ENCODE measurements at places on chromosomes 3 and 15.

- DNase-seq, result no peak
Measured at GRCh38 chr3:126540342-126540849, 16.4 kb downstream of the CHST13 start.

DNA sequence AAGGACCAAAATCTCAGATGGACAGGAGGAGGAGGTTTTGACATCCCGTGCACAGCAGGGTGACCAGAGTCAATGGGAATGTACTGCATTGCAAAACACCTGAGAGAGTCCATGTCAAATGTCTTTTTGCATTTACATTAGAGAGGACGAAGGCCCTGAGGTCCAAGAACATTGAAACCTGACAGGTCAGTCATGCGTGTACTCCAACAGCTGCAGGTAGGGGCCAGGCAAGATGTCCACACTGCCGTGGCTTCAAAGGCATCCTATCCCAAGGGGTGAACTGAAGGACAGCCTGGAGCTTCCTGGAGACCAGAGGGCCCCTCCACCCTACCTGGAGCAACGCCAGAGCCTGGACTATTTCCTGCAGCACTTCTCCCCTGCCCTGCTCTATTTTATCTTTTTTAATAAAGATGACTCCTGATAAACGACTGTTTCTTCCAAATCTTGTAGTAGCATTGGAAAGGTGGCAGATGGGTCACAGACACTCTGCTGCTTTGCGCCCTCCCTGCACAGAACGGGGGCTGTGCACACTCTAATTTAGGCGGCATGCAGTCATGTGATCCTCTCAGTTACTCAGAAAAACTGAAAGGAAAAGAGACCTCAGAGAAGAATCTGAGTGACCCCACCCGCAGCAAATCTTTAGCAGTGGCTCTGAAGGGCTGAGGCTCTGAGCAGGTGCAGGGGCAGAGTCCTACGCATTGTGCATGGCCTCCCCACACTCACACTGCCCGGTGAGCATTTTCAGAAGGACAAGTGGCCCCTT, 68.2 kb downstream of the HMCES start:
- DNase-seq, result no peak

DNA sequence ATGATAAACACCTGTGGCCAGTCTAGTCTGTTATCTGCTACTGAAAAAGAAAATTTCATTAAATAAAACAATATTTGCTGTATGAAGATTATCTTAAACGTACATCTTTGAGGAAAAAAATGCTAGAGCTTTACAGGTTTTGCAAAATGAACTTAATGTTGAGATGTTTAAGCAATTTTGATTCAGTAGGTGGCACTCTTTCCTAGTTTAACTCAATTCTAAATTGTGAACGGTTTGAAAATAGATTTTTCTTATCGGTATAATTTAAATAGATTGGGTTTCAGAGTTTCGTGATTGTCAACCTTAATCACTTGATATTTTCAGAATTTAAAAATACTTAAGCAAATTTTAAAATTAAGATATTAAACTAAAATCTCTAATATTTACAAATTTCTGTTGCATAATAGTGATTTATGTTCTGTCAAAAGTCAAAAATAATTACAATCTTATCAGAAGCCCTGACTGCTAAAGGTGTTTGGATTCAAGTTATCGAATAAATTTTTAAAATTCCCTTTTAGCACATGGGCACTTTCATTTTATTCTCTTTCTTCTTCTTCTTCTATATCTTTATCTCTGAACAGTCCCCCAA, 7.0 kb upstream of the RNF111 start:
- DNase-seq, result no peak

DNA sequence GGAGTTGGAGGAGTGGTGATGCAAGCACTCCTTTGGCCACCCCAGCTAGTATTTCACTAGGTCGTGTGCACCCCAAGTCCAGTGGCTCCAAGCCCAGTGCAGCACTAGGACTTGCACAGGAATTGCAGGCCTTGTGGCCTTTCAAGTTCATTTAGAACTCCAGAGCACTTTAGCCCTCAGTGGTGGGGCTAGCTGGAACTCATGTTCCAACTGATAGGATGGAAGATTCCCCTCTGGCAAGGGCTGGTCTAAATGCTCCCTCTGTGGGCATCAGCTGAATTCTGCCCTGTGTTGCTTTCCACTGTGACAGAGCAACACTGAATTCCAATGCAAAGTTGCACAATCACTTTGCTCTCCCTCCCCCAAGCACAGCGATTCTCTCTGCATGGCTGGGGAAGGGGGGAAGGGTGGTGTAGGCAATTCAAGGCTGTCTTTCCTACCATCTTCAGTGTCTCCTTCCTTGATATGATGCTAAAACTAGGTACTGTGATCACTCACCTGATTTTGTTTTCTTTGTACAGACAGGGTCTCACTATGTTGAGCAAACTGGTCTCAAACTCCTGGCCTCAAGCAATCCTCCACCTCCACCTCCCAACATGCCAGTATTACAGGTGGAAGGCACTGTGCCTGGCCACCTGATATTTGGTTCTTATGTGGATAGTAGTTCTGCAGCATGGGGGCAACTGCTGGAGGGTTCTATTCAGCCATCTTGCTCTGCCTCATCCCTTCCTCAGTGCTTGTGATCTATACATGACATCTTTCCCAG, 10.3 kb downstream of the USF3 start:
- no peak for DNase-seq

- DNase-seq, result no peak
Measured at GRCh38 chr15:85750319-85751290, 44.1 kb downstream of the KLHL25 start.

GRCh38 chr3:197368821-197369220, 70.4 kb upstream of the DLG1 start:
- DNase-seq, result no peak

GRCh38 chr15:62549345-62549970, 384.4 kb upstream of the C2CD4B start:
- no peak for DNase-seq

GRCh38 chr3:158492685-158493084, 78.3 kb upstream of the MLF1 start:
- DNase-seq, result no peak

DNA sequence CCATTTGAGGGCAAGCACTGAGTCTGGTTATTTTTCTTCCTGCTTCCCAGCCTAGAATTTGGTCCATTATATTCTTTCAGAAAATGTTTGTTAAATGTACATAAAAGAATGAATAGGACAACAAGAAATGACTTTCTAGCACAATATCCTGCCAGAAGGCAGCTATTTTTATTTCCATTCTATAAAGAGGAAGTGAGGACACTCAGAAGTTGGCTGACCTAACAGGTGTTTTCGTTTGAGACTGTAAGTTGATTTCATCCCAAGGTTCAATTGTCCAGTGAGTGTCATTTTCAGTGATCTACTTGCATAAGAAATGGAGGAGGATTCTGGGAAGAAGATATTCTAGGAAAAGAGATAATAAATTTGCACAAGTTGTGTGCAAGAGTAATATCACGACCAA, 191.9 kb upstream of the POU1F1 start:
- DNase-seq, result no peak

DNA sequence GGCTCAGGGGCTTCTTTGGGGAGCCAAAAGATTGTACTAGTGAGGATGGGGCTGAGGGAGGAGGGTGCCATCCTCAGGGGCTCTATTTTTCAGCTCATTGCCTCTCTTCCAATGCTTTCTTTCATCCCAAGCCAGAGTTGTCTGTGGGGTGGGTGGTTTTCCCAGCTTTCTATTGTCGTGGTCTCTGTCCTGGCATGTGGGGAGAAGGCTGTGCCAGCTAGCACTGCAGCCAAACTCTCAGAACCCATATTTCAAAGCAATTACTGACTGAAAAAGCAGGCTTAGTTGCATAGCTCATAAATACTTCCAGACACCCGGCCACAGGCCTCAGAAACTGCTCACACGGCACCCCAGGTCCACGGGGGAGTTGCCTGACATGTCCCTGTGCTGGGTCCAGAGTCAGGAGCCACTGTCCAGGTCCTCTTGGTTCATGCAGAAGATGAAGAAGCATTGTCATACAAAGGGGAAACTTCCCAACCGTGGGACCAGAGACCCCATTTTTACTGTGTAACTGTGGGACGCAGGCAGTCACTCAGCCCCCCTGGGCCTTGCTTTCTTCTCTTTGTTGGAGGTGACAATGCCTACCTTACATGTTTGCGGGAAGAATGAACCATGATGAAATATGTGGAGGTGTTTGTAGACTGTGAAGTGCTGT, 27.6 kb downstream of the FGD5 start:
- DNase-seq, result no peak

DNA sequence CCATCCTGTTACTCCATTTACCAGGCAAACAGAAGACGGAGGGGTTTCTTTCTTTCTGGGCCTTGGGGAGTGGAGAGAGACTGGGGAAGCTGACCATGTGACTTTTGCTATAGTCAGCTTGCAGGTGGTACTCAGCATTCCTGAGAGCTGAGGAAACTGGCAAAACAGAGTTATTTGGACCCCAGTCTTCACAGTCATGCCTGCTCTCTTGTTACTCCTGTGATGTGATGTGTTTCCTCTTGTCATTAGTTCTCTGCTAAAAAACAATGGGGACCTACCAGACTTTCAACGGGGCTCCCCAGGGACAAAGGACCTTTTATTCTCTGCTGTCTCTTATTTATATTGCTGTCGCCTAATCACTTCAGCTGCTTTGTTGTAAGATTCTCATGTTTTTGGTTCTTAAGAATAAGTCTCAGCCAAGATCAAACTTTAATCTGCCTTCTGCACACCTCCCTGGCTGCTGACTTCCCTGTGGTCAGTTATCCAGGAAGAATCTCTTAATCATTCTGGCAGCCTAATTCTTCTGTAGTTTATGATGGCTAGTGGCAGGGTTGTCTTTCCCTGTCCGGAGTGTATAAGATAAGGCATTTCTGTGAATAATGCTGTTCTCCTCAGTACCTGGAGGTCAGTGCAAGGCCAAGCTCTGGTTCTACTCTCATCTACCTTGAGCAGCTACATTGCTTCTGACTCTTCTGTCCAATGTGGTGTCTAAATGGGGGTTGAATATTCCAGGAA, 8.8 kb downstream of the STARD9 start:
- no peak for DNase-seq

- no peak for DNase-seq
Measured at GRCh38 chr15:69608661-69609060, 156.0 kb downstream of the RPLP1 start.

DNA sequence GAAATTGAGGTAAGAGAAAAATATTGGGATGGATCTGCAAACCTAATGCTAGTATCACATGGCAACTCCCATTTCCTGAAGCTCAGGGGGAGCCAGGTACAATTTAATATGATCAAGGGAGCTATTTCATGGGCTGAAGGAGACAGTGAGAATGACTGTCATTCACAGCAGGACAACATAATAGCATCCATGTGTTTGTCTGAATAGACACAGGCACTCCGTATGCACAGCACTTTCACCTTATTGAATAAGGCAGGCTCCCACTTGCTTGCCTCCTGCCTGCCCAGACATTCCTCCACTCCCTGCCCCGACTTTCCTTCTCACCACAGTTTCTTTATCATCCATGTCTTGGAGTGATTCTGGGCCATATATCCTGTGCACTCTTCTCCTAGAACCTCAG, 156.6 kb upstream of the SLC24A5 start:
- peak; percentile 47 for DNase-seq

DNA sequence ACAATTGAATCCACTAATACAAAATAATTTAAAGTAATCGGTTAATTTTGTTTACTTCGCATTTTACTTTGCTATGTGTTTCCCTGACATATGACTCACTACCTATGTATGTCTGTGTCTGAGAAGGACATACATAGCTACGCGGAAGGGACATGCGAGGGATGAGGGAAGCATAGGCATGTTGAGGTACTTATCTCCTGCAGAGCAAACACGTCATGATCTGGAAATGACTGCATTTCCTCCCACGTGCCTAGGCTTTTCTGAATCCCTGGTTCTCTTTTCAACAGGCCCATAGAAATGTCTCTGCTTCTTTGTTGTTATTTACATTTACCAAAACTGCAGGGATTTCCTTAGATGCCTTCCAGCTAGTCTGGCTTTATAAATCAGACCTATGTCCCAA, 27.5 kb downstream of the ALCAM start:
- DNase-seq, result no peak

DNA sequence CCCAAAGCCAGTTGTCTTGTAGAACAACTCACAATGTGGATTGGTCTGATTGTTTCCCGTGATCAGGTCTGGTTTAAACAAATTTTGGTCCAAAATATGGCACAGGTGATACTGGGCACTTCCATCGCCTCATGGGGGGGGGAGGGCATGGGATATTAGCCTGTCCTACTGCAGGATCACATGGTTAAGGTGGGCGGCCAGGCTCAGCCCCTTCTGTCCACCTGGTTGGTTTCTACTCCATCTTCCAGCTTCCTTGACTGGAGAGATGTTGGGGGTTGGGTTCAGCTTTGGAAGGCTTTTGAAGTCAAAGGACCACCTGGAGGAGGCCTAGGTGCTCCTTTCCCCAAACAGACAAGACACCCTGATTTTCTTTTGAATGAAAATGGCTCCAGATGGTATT, 7.2 kb downstream of the KLF13 start:
- no peak for DNase-seq

DNA sequence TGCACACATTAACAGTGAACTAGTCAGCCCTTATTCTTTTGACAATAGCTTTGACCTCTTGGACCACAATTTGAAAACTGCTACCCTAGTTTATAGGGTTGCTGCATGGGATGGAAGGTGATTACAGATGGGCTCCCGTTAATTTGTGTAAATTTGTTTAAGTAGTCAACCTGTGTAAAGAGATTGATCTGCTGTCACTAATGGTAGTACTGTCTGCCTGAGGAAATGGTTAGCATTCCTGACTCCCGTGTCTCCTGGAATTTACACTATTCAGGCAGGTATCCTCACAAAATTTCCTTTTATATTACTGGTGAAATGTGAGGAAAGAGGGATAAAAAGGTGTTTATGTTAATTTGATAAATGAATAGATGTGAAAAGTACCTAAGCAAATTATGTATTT, 15.3 kb upstream of the EBLN2 start:
- DNase-seq, result no peak

- DNase-seq, result no peak
Measured at GRCh38 chr15:45555934-45556608, 31.1 kb upstream of the BLOC1S6 start.

- no peak for DNase-seq
Measured at GRCh38 chr3:73954506-73954905, 329.8 kb upstream of the PDZRN3 start.

GRCh38 chr3:4828279-4829030, 150.8 kb upstream of the BHLHE40 start:
- no peak for DNase-seq

- DNase-seq, result no peak
Measured at GRCh38 chr15:82172506-82172905, 90.0 kb downstream of the EFL1 start.

DNA sequence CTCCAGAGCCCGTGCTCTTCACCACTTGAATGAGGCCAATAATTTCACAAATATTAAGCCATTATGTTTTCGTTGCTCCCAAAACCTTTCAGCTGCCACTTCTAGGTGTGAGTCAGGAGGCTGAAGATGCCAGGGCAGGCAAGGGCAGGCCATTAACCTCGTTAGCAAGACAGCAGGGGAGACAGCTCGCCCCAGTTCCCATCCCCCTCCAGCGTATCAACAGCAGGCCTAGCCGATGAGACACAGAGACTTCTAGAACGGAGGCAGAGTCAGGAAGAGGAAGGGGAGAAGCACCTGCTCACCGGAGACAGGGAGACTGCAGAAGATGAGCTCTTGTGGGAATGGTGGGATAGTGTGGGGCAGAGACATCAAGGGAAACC, 28.0 kb upstream of the PLA2G4E start:
- DNase-seq, result no peak

- no peak for DNase-seq
Measured at GRCh38 chr3:55537129-55537528, 50.0 kb upstream of the WNT5A start.

GRCh38 chr3:194925614-194926013, 239.9 kb downstream of the FAM43A start:
- DNase-seq, result no peak

GRCh38 chr15:39987821-39988220, 51.2 kb downstream of the SRP14 start:
- DNase-seq, result no peak

- DNase-seq, result no peak
Measured at GRCh38 chr15:41254560-41254959, 23.5 kb downstream of the CHP1 start.

All from spinal cord (tissue), 10 donors.